ENCODE measurements at places on chromosomes 3 and 15.
A peak's percentile ranks its signal among the peaks of the same experiment; 100 is the strongest.

DNA sequence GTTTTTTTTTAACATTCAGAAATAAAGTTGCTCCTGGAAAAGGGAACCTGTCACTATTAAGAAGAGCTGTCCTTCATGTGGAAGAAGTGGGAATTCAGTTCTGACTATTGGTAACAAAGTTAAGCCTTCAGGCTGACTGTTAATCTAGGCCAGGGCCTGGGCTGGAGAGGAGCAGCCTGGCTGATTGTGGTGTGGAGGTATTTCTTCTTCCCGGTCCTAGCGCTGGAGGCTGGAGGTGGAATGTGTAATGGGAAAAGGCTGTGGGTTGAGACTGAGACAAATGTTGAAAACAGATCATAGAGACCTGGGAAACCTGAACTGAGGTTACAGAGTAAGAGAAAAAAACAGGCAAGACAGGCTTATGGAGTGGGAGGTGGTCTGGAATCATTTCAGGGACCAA lies 23.8 kb upstream of the SH3BP5 start:
- DNase-seq: peak; percentile 25

GRCh38 chr3:56288258-56288657 lies 180.0 kb downstream of the ERC2 start:
- DNase-seq: no peak

- DNase-seq: no peak
Observed at GRCh38 chr3:148937467-148938255, 53.7 kb upstream of the GYG1 start.

DNA sequence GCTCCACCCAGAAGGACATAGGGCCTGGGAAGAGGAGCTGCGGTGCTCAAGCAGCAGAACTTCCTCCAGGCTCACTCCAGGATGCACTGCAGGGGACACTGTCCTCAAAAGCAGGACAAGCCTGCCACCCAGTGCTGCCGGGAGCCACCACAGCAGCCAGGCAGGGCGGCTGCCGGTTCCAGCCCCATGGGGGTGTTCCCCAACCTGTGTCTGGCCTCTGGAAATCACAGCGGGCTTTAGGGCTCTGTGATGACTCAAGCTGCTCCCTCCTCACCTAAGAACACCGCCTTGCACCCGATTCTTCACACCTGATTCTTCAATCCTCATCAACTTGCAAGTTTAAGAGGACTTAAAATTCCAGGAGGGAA lies 71.9 kb upstream of the SLC6A11 start:
- peak; percentile 46 for DNase-seq

- no peak for DNase-seq
Observed at GRCh38 chr3:118495206-118495605, 539.4 kb downstream of the IGSF11 start.
